ENCODE measurements at places on chromosomes 2 and 18. TPM values are rescaled to one million over a fixed set of nuclear protein-coding genes. Genes with fewer than 3 reads are reported as not detected.

- peaks cover 9% of the 10 kb centered on the region for H3K36me3 ChIP-seq
- no peak overlapping the region for H3K4me3 ChIP-seq
- H3K27me3 ChIP-seq = no peaks in the 10 kb centered on the region
- no peak overlapping the region for H3K27ac ChIP-seq
- no peak for DNase-seq
- no peaks in the 10 kb centered on the region for H3K4me1 ChIP-seq
Measured at GRCh38 chr2:61167579-61167978, 5.6 kb downstream of the C2orf74 start.

- no peak for DNase-seq
- H3K36me3 ChIP-seq = peaks cover 7% of the 10 kb centered on the region
- no peak overlapping the region for H3K27ac ChIP-seq
- H3K4me3 ChIP-seq = no peak overlapping the region
- H3K27me3 ChIP-seq = no peaks in the 10 kb centered on the region
- H3K4me1 ChIP-seq = peaks cover 8% of the 10 kb centered on the region
Measured at GRCh38 chr2:191686729-191687128, 8.8 kb downstream of the NABP1 start.

- H3K4me1 ChIP-seq = peaks cover 16% of the 10 kb centered on the region
- H3K27ac ChIP-seq = no peak overlapping the region
- no peak for DNase-seq
- no peaks in the 10 kb centered on the region for H3K36me3 ChIP-seq
- H3K27me3 ChIP-seq = no peaks in the 10 kb centered on the region
Measured at GRCh38 chr2:69222953-69223658, 163.9 kb downstream of the GFPT1 start.

GRCh38 chr2:164771897-164772296 lies 69.7 kb downstream of the COBLL1 start:
- no peak overlapping the region for H3K27ac ChIP-seq
- no peak overlapping the region for H3K4me3 ChIP-seq
- no peaks in the 10 kb centered on the region for H3K36me3 ChIP-seq
- H3K27me3 ChIP-seq = no peaks in the 10 kb centered on the region

- H3K36me3 ChIP-seq = no peaks in the 10 kb centered on the region
- peaks cover 14% of the 10 kb centered on the region for H3K4me1 ChIP-seq
- no peak overlapping the region for H3K27ac ChIP-seq
- DNase-seq = no peak
Measured at GRCh38 chr2:54081574-54081973, 33.8 kb upstream of the ACYP2 start.

DNA sequence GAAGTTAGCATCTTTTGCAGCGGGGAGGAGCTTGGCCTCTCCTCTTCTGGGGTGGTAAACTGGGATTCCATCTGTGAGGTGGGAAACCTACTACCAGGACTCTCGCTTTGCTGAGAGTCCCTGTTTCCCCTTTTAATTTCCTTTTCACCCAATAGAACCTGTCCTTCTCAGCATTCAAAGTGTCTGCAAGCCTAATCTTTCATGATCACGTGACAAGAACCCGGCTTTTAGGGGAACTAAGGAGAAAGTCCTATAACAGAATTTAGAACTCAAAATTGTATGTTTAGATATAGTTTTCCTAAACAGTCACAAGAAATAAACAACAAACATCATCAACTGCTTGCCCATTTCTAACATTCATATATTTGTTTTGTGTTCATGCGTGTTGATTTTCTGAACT lies 103.6 kb upstream of the CDH19 start:
- H3K36me3 ChIP-seq = no peaks in the 10 kb centered on the region
- no peak for DNase-seq
- H3K27ac ChIP-seq = no peak overlapping the region
- H3K4me1 ChIP-seq = no peaks in the 10 kb centered on the region
- no peak overlapping the region for H3K4me3 ChIP-seq

DNA sequence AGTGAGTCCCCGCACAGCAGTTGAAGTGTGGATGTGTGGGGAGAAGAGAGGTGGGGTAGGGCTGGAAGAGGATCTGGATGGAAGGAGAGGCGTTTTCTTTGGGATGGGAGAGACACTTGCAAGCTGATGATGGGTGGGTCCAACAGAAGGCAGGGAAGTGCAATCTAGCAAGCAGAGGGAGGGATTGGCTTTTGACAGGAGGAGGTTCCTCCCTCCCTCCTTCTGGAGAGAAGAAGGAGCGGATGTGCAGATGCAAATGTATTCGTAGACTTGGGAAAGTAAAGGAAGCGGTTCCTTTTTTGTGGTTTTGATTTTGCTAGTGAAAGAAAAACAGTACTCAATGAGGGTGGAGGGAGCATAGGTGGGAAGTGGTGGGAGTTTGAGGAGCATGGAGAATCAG lies 48.9 kb downstream of the LAMA3 start:
- H3K4me1 ChIP-seq = peaks cover 9% of the 10 kb centered on the region
- no peak overlapping the region for H3K27ac ChIP-seq
- H3K4me3 ChIP-seq = no peak overlapping the region
- DNase-seq = no peak
- H3K27me3 ChIP-seq = no peaks in the 10 kb centered on the region
- no peaks in the 10 kb centered on the region for H3K36me3 ChIP-seq

Gene SNX17
- 70.8 TPM for total RNA-seq

Gene RAB17
- 35.3 TPM for total RNA-seq

Gene MREG
- total RNA-seq = 3.6 TPM

Gene ZFAND2B
- 36.9 TPM for total RNA-seq

Gene ASB18
- total RNA-seq = not detected
